ENCODE measurements at places on chromosomes 16 and 17.
A peak's percentile ranks its signal among the peaks of the same experiment; 100 is the strongest.

DNA sequence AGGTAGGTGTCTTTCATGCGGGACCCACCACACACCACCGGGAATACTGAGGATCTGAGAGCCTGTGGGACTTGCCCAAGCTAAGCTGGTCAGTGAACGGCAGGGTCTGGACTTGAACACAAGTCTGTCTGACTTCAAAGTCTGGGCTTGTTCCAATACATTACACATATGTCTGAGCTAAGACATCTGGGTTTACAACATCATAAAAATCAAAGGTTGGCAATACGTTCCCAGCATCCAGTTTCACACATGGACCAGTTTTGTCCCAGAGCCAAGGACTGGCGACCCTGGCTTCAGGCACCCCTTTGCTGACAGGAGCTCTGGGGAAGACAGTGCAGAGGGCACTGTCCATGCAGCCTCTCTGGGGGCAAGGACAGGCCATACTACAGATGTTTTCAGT lies 27.9 kb upstream of the AXIN2 start:
- DNase-seq, result no peak

GRCh38 chr16:65622151-65622550 lies 500.3 kb upstream of the CDH11 start:
- peak; percentile 1 for DNase-seq

- no peak for DNase-seq
Observed at GRCh38 chr17:73346501-73347162, 34.8 kb upstream of the CDC42EP4 start.

- peak; percentile 13 for DNase-seq
Observed at GRCh38 chr17:68431661-68432071, 25.6 kb downstream of the WIPI1 start.

GRCh38 chr16:47949276-47949675 lies 206.5 kb downstream of the ABCC12 start:
- DNase-seq, result no peak
